Myocyte (in vitro differentiated cells): ENCODE measurements at places on chromosomes 5 and 9. TPM values are rescaled to one million over a fixed set of nuclear protein-coding genes. Genes with fewer than 3 reads are reported as not detected.
A peak's percentile ranks its signal among the peaks of the same experiment; 100 is the strongest.

The CCDC180 gene
- not detected in 2 replicates for total RNA-seq

The GABRB2 gene
- 0.64 and 1.9 TPM in 2 replicates for total RNA-seq

The ZDHHC11 gene
- total RNA-seq, result 0.37 and 0.73 TPM in 2 replicates

The LCN9 gene
- total RNA-seq, result not detected in 2 replicates

The SPATA31D4 gene
- not detected in 2 replicates for total RNA-seq

DNA sequence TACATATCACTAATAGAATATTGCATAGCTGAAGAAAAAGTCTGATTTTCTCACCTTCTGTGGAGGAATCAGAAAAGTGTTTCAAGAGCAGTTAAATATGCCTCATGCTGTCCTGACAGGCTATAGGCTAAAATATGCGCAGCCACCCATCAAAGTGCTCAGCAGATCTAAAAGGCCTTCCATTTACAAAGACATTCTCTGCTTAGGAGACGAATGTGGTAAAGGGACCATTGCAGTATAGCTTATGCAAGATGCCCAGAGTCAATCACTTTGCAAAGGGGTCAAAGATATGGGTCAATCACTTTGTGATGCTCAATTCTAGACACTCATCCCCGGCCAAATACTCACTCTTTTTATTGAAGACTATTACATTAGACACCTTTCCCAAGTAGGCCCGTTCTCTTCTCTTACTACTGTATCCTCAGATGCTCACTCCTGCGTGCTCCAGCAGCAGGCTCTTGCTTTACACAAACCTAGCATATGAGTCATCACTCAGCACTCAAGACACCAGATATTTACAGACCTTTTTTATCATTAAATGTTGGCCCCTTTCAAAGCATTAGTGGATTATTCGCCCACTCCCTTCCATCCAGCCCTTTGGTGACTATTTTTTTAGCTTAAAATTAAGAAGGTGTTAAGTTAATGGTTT is 568.2 kb upstream of the CDH18 start:
- no peak for DNase-seq

DNA sequence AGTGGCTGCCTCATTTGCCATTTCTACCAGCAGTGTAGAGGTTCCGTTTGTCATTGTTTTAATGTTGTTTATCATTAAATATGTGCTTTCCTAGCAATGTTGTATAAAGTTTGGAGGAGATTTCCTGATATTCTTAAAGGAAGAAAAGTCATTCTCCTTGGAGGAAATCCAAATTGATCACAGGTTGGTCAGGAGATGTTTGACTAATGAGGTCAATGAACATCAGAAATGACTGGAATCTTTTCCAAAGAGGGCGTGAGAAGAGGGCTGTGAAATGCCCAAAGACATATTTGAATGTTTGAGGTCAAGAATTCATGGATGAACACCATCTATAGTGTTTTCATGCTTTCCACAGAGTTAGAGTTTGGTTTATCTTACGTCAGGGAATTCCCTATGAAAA is 471.3 kb downstream of the MAT2B start:
- DNase-seq, result no peak

DNA sequence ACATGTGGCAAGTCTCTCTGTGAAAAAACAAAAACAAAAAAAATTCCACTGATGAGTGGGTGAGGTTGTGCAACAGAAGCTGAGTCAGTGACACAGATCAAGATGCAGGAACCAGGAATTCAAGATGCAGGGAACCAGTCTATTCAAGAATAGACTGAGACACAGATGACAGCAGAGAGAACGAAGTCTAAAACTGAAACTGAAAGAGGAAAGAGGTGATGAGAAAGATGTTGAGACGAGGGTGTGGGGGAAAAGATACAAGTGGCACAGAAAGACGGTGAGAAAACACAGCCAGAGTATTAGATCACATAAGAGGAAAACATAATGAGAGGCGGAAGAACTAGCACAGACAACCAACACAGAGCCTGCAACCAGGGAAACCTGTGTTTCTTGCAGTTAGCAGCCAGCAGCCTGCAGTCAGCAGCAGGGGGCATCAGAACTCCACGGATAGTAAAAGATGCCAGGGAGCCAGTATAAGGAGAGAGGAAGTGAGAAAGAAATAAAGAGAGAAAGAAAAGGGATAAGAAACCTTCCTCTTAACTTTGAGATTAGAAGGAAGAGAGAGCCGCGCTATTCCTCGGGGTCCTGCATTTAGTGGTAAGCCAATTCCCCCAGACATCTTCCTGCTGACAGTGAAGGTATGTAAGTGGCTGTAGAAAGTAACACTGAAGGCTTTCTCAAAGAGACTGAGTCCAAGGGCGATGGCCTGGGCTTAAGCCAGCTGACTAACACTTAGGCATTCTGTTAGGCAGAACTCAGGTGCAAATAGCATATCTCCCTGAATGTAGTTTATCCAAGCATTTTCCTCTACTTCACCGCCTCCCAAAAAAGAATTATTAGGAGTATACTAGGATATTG is 79.0 kb downstream of the TLR4 start:
- peak; percentile 81 for DNase-seq

DNA sequence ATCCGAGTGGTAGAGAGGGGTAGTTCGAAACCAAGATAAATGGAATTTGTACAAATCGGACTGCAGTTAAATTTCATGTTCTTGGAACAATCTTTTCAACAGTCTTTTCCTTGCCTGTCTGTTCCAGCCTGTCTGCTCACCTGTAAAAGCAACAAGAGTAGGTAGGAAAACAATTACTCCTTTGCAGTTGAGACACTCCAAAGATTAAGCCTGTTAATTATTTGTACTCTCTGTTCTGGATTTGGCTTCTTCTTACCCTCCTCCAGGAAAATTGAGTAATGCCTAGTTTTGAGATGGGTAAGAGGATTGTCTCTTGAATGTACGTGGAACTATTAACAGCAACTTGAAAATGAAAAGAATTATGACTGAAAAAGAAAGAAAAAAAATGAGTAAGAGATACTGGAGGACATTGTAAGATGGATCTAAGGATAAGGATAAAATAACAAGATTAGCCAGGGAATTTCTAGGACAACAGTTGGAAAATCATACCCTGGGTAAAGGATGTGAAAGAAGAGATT is 24.3 kb downstream of the SPAAR start:
- no peak for DNase-seq

DNA sequence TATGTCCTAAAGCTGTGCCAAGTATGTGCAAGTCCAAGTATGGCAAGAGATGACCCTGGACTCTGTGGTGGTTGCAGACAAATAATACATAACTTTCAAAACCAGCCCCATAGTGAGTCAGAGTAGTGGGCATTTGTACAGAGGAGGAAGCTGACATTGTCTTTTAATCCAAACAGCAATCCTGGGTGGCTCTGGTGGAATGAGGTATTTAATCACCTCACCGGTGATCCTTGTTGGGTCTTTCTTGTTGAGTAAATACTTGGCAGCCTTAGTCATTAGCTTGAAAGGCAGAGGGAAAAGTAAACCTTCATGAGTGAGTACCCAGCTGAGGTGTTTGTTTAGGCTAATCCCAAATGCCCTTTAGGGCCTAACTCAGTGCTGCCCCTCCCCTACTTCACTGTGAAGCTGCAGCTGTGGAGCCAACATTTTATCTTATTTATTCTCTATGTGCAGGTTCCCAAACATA is 148.7 kb upstream of the SLC12A2 start:
- peak; percentile 31 for DNase-seq

DNA sequence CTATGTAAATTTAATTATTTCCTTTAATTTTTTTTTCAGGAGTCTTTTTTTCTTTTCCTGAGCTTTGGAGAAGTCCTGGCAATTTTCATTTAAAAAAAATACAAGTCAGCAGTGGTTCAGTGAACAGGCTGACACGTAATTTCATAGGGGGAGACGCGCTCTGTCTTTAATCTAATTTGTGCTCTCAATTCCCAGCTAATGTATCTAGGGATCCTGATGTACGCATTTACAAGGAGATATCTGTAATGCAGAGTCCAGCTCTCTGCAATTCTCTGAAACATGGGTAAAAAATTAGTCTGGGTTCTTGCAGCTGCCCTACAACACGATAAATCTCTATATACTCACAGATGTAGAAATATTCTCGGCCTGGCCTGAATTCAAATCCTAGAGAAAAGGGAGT is 243.9 kb downstream of the EFNA5 start:
- no peak for DNase-seq

DNA sequence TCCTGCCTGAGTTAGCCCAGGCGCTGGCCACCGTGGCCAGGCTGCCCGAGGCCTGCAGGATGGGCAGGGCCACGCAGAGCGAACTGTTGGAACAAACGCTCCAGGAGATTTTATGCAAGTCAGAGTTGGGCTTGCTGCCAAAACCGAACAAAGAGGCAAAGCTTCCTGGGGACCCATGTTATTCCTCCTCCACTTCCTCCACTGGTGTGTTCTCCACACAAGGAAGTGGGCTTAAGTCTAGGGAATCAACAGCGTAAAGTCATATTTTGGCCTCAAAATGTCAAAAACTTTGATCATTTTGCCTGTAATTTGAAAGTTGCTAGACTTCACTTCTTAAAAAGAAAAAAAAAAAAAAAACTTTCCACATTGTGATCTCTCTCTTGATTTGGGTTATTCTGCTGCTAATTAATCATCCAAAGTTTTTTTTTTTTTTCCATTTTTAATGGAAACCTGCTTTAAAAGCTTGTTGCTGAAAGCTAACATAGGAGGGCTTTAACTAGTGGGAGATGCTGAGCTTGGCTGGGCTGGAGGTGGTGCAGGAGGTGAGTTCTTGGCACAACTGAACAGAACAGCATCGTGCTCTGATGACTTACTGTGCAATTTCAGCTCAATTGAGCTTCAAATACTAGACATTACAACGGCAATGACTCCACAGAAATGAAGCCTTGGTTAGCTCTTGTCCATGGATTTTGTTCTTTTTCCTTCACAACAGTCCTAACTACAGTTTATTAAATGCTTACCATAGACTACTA is 73.0 kb downstream of the PTPDC1 start:
- DNase-seq, result peak; percentile 63

DNA sequence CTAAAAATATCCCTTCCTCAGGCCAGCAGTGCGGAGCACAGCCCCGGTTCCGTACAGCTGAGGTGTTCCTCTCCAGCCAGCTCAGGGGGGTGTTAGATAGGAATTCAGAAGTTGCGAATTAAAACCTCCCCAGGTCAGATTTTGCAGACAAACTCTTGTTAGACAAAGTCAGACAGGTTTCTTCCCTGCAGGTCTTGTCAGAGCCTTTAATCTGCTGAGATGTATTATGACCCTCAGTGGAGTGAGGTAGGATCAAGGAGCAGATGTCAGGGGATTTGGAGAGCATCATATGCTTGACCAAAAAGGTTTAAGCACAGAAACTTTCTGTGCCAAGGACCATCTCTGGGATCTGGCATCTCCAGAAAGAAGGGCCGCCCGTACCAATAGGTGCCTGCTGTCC is 60.1 kb downstream of the NTNG2 start:
- no peak for DNase-seq

GRCh38 chr5:128213340-128213739 is 129.8 kb downstream of the SLC12A2 start:
- DNase-seq, result peak; percentile 68

DNA sequence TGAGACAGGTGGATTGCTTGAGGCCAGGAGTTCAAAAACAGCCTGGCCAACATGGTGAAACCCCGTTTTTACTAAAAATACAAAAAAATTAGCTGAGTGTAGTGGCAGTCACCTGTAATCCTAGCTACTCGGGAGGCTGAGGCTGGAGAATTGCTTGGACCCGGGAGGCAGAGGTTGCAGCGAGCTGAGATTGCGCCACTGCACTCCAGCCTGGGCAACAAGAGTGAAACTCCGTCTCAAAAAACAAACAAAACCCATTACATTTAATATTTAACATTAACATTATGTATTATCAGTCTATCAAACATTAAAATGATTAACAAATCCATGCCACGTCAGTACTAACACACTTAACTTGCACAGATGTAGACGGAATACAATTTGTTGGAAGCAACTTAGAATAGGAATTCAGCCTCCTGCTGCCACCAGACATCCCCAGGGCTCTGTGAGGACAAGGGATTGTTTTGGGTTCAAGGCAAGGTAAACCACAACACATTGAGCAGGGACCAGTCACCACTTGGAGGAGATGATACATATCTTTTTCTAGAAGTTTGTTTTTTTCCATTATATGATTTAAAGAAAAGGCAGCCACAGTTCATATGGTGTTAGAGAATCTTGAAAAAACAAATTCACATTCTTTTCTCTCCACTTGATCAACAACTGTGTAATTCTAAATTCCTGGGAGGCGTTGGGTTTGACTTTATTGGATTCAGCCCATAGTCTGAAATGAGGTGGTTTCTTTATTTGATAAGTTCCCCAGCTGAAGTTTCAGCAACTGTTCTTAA is 104.1 kb upstream of the BASP1 start:
- no peak for DNase-seq

DNA sequence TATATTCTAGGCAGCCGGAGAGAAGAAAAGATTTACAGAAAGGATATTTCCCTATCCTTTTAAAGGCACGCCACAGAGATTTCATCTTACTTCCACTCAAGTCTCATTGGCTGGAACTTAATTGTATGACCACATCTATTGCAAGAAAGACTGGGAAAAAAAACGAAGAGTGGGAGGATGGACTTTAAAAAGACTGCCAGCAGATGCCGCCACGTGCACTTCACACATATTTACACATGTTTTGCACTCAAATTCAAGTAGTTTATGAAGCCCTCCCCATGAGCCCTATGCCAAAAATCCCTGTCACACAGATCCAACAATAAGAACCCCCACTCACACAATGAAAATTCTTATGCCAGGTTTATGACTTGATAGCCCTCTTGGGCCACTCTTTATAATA is 138.5 kb upstream of the TYRP1 start:
- DNase-seq, result no peak

GRCh38 chr9:125756518-125756917 is 9.3 kb downstream of the PBX3 start:
- DNase-seq, result no peak

GRCh38 chr5:670396-671270 is 22.5 kb downstream of the TPPP start:
- no peak for DNase-seq

GRCh38 chr9:98074115-98074990 is 17.8 kb downstream of the NANS start:
- DNase-seq, result peak; percentile 70

DNA sequence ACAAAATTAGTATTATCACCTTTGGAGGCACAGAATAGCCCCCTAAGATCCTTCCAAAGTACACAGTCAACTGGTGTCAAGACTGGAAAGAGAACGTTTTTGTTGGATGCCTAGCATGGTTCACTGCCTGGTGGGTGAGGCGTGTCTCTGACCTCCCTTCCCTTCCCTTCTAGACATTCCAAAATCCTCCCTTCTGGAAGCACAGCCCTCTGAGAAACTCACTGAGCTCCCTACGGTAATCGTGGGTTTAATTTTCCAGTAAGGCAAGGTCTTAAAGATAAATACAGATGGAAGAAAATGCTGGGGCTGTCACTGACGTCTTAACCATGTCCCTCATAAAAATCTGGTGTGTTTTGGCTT is 138.8 kb downstream of the LIFR start:
- DNase-seq, result peak; percentile 55

GRCh38 chr9:13911473-13911872 is 402.5 kb downstream of the NFIB start:
- no peak for DNase-seq
